ENCODE measurements at places on chromosomes 12 and 14.
A peak's percentile ranks its signal among the peaks of the same experiment; 100 is the strongest.

DNA sequence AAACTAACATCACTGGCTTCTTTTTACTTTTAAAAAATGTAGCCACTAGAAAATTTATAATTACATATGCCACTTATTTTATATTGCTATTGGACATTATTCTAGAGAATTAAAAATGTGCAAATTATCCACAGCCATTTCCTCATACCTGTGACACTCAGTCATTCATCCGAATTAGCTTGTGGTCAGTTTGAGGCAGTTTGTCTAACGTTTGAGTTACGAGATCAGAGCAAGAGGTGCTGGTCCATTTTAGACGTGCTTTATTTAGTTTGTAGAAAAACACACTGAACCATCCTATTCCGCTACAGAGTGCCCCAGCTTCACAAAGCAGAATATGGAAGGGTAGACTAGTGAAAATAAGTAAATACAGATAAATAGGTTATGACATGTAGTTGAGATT lies 513.0 kb downstream of the NRXN3 start:
- DNase-seq = no peak

- no peak for DNase-seq
Observed at GRCh38 chr14:92531106-92531873, 17.7 kb downstream of the RIN3 start.

DNA sequence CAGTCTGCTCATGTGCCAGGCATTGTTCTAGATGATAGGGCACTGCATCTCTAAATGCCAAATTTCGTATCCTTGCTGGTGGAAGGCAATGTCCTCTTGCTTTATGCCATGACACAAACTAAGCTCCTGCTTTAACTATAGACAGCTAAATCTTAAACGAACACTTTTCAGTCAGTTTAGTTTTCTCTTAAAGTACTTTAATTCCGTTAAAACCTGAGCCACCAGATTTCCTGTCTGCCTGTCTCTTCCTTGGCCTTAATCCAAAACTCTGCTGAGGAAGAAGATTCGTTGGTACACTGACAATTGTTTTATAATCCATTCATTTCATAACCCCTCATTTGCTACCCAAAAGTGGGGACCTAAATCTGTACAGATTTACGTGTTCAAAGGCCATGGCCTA lies 194.4 kb upstream of the BCL2L14 start:
- DNase-seq = no peak

- no peak for DNase-seq
Observed at GRCh38 chr14:31275731-31276130, 68.1 kb upstream of the HECTD1 start.

- DNase-seq = peak; percentile 22
Observed at GRCh38 chr12:79420146-79420618, 270.6 kb downstream of the PAWR start.

DNA sequence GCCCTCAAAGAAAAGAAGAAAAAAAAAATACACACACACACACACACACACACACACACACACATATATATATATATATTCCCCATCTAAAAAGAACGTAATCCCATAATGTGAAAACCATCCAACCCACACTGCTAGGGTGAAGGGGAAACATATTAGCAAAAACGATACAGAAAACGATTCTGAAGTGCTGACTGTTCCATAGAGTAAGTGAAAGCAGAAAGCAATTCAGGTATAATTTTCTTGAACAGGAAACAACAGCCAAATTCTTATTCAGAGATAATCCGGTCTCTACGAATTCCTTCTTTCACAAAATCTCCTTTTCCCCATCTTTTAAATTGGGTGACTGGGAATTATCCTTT lies 393.5 kb downstream of the NOVA1 start:
- no peak for DNase-seq

GRCh38 chr12:70852416-70853150 lies 68.0 kb downstream of the PTPRR start:
- no peak for DNase-seq

DNA sequence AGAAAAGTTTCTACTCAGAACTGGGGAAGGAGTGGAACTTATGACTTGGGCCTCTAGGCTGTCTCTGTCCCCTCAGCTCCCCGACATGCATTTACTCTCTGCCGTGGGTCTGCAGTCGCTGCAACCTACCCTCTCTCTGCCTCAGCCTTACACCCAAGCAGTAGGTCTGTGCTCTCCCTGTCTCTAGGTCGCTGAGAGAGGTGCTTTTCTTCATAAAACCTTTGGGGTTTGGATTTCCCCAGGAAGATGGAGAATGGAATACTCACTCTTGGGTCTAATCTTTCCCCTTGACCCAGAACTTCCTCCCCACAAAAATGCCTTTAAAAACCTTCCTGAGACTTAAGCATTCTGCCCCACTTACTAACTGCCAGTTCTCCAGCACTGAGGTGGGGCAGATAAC lies 12.9 kb downstream of the GPR84 start:
- DNase-seq = no peak

DNA sequence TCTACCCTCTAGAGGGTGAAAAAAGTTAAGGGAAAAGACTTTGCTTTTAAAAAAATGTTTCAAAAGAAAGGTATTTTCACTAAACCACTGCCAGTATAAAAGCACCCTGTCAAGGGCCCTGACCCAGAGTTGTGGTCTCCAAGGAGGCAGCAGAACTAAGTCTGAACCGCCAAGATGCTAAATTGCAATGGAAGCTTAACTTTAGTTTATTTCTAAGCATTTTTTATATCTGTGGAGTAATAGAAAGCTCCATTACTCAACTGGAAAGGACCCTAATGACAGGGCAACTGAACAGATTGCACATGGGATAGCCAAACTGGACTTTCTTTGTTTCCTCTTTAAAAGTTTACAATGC lies 379.8 kb downstream of the NAV3 start:
- DNase-seq = no peak
